Muscle of leg (tissue), 16 donors: ENCODE measurements at places on chromosomes 4 and X. TPM values are rescaled to one million over a fixed set of nuclear protein-coding genes. Genes with fewer than 3 reads are reported as not detected.

- DNase-seq, result no peak
Measured at GRCh38 chr4:96170198-96170597, 330.3 kb downstream of the PDHA2 start.

DNA sequence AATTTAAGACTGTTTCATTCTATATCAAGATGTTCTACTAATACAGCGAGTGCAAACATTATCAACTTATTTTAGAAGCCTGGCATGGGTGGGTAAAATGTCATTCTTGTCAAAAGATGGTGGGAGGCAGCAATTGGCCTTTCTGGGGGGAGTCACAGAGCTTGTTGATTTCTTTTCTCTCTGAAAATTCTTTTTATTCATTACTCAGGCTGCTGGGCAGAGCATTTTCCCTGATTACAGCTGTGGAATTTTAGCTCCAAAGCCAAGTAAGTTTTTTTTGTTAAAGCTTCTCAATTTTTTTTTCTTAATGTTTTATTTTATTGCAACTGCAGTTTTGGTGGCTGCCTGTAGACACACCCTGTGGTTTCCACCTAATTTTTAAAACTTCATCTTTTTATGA, 50.4 kb downstream of the GPC4 start:
- peak; percentile 39 for DNase-seq

MAGEC1 gene
- total RNA-seq, result not detected

DNA sequence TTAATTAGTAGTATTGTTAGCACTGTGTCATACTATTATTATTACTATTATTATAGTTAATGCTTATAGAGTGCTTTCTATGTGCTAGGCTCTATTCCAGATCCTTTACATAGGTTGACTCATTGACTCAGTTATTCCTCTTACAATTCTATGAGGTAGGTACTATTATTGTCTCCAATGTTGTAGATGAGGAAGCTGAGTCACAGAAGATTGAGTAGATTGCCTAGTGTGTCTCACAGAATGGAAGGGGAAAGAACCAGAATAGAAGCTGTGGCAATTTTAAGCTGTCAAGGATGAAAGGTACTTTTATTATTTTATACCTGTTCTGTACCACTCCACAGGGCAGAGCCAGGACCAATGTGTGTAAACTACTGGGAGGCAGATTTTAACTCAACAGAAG, 1.9 kb upstream of the TCEAL1 start:
- DNase-seq, result no peak

DNA sequence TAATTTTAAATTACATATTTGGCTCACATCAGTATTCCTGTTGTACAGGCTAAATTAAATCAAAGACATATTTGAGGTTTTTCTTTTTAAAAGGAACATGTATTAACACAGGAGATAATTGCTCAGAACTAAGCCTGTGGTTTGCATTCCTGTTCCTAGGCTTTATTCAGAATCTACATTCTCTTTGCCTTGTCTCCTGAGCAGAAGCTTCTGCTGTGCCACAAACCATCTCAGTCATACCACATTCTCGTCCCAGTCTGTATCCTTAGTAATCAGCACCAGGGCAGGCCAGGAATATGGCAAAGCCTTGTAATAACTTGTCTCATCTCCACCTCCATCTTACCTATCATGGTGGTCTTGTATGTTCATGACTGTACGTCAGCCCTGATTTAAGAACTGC, 162.8 kb downstream of the ARHGAP24 start:
- no peak for DNase-seq

GRCh38 chr4:27381815-27382214, 521.2 kb downstream of the STIM2 start:
- no peak for DNase-seq

DNA sequence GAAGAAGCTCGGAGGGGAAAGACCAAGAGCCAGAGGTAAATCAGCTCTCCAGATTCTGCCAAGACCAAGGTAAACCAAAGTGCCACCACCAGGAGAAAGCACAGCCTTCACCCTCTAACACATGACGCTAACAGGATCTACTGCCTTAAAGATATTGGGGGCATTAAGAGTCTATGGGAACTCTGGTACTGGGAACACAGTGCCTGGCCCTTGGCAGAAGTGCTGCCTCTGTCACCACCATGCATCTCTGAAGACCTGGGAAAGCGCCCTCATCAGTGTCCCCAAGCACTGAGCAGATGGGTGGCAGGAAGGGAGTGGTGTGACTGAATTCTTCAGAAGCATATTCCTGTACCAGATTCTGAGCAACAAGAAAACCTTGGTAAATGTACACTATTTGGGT, 1.3 kb downstream of the QDPR start:
- no peak for DNase-seq

EVC gene
- 18.6 TPM for total RNA-seq

GPR101 gene
- not detected for total RNA-seq

UGT2B11 gene
- 0.13 TPM for total RNA-seq
